Smooth muscle cell of the brain vasculature (primary cell): ENCODE measurements at places on chromosomes 16 and 17.

DNA sequence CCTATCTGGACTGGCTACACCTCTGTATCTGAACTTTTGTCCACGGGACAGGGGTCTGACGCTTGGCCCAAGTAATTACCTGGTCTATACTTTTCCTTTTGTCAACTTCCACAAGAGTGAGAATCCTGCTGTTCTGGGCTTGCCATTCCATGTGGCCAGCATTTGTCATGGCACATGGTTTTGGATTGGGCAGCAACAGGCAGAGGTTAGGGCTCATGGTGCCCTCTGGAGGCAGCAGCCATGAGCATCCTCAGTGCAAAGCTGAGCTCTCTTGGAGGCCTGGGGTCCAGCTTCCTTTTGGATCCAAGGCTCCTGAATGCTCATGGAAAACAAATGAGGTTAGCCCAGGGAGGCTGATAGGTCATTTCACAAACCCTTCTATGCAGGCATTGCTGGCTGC lies 7.5 kb upstream of the EDC4 start:
- DNase-seq, result no peak

- no peak for DNase-seq
Measured at GRCh38 chr17:43709210-43709609, 47.5 kb upstream of the MEOX1 start.

- DNase-seq, result no peak
Measured at GRCh38 chr17:65718601-65719000, 157.2 kb upstream of the AXIN2 start.

DNA sequence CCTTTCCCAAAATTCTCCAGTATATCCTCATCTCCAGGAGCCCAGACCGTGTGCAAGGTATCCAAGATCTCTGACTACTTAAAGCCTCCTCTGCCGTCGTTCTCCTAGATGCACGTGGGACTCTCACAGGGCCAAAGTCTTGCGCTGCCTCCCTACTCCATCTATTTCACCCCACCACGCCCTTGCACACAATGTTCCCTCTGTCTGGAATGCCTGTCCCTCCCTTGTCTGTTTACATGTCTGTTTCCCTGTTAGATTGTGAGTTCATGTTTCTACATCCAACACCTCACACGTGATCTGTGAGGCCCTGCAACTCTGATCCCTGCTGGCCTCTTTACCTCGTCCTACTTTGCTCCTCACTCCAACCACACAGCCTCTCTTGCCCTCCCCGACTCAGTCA lies 4.9 kb upstream of the FZD2 start:
- no peak for DNase-seq

GRCh38 chr17:38341035-38341721 lies 2.6 kb downstream of the GPR179 start:
- DNase-seq, result no peak

- no peak for DNase-seq
Measured at GRCh38 chr17:46117850-46118696, 75.2 kb downstream of the KANSL1 start.

DNA sequence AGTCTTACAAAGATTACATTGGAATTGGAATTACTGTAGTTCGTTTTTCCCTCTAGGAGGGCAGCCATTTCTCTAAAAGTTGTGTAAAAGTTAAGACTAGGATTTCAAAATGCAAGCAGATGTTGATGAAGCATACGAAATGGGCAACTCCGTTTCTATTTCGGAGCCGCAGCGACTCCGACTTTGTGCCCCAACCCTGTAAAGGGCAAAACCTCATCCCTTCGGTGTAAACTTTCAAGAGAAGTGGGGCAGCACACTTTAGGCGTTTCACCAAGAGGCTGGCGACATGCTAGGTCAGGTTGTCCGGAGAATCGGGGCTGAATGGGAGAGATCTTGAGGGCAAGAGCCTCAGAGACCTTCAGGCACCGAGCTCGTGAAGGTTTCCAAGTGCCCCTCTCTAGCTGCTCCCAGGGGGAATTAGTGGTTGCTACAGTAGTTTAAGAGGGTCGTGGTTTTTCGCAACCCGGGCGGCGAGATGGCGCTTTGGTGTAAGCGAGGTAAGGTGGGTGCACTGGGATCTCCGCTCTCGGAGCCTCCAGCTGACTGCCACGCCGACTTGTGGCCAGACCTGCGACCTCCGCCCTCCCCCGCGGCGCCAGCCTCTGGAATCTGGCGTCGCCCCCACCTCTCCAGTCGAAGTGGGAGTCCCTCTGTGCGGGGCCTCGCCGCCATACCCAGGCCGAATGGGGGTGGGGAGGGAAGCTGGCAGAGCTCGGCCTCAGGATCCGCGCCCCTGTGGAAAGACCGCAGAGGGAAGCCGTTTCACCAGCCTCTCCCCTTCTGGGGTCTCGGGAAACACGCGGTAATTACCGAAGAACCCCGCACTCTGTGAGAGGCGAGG lies 1.0 kb upstream of the HEXIM2 start:
- no peak for DNase-seq

DNA sequence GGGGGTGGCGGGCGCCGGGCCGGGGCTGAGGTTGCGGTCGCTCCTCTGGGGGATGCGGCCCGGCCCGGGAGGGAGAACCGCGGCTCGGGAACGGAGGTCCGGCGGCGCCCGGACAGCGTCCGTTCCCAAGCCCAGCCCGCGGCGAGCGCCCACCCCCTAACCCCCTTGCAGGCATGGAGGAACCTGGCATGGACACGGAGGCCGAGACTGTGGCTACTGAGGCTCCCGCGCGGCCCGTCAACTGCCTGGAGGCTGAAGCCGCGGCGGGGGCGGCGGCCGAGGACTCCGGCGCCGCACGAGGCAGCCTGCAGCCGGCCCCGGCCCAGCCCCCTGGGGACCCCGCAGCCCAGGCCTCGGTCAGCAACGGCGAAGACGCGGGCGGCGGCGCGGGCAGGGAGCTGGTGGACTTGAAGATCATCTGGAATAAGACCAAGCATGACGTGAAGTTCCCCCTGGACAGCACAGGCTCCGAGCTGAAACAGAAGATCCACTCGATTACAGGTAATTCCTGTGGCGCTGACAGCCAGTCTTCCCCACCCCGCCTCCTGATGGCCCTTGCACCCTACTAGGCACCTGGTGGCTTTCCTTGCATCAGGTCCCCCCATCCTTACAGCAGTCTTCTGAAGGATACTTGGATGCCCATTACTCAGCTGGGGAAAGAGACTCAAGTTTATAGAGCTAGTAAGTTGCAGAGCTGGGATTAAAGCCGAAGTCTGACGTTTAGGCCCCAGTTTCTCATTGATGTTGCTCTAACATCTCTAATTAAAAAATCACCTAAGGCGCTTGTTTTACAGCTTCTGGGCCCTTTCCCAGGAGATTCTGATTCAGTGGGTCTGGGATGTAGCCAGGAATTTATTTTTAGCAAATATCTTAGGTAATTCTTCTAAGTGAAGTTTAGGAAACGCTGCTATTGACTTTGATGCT lies 514 bp downstream of the UBFD1 start:
- no peak for DNase-seq

GRCh38 chr17:79955691-79956440 lies 79.8 kb downstream of the TBC1D16 start:
- DNase-seq, result no peak

DNA sequence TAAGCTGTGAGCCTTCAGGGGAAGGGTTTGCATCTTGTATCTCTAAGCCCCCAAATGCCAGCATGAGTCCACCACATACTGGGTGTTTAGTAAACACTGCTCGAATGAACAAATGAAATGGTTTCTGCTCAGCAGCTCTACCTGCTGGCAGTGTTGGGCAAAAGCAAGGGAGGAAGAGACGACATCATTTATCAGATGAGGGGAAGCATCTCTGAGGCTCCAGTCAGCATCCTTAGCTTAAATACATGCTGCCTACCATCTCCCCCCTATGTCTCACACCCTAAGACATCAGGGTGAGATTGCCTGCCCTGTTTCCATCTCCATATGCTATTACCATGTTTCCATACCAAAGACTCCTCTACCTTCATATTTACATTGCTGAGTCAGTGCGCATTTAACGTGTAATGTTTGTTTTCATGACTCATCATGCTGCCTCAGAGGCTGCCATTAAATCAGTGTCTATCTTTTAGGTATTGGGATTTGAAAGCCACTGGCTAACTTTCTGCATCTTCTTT lies 379.8 kb downstream of the UTP18 start:
- no peak for DNase-seq
